Kasumi-1 (cell line): ENCODE measurements at places on chromosomes 2 and 18.

DNA sequence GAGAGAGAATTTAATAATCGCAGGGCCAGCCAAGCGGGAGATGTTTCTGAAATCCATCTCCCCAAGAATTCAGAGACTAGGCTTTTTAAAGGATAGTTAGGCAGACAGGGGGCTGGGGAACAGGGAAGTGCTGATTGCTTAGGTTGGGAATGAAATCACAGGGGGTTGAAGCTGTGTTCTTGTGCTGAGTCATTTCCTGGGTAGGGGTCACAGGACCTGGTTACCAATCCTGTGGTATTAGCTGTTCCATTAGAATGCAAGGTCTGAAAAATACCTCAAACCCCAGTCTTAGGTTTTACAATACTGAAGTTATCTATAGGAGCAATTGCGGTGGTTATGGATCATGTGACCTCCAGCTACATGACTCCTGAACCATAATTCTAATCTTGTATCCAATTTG lies 4.6 kb downstream of the SP140 start:
- no peak for DNase-seq

GRCh38 chr2:119574864-119575263 lies 30.6 kb downstream of the CFAP221 start:
- no peak for DNase-seq

- DNase-seq, result no peak
These were observed 10.7 kb upstream of the CASP10 start for GRCh38 chr2:201172279-201172678.

GRCh38 chr2:210174086-210174485 lies 2.9 kb upstream of the KANSL1L start:
- DNase-seq, result no peak

GRCh38 chr18:8084160-8084559 lies 517.0 kb downstream of the PTPRM start:
- DNase-seq, result peak; percentile 47

- no peak for DNase-seq
These were observed 75.1 kb upstream of the MAP4K4 start for GRCh38 chr2:101622210-101623030.

DNA sequence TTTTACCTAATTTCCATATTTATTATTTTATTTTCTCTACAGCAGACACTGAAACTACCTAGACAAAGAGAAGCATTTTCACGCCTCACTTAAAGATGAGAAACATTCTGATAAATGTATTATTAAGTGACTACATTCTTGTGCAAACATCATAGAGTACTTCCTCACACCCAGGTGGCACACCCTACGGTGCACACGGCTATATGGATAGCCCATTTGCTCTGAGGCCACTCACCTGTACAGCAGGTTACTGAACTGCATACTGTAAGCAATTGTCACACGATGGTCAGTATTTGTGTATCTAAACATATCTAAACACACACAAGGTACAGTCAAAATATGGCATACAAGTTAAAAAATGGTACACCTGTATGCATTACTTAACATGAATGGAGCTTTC lies 481.4 kb downstream of the CMPK2 start:
- no peak for DNase-seq

DNA sequence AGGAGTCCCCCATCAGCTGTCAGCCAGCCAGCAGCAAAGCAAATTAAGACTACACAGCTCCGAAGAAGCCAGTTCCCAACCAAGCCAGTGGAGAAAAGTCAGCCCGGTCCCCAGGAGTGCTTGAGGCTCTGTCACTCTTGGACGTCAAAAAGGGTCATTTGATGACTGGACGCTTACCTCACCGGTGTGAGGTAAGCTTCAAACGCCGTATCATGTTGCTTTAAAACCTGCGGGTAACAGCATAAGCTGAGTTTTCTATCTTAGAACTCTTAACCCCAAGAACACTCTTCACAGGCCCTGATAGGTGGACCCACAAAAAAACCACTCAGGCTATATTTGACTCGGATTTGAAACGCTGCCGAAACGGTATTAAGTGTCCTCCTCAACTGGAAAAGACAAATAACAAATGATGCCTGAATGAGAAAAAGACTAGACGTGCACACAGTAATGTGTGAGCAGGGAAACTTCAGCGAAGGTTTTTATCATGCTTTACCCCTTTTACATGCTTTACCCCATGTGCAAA lies 682 bp upstream of the LNPK start:
- DNase-seq, result no peak

GRCh38 chr18:3340682-3341097 lies 78.8 kb downstream of the MYL12B start:
- no peak for DNase-seq

DNA sequence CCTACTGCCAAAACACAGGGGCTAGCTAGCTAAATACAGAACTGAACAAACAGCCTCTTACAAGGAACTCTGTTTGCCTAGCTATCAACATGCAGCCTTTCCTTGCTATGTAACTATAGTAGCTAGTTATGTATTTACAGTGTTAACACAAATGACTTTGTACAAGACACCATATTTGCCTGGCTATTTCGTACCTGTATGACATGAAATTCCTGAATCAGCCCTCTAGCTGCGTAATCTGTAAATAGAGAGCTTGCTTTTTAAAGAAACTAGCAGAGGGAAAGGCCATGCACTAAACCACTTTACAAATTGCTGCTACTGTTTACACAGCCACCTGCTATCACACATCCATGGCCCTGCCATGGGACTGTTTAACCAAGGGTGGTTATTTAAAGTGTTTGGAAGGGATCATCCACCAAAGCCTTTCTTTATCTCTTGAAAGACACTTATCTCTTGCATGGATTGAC lies 248.7 kb downstream of the TFCP2L1 start:
- DNase-seq, result no peak
